Inflammatory macrophage (primary cell): ENCODE measurements at places on chromosomes 13 and 19.
A peak's percentile ranks its signal among the peaks of the same experiment; 100 is the strongest.

DNA sequence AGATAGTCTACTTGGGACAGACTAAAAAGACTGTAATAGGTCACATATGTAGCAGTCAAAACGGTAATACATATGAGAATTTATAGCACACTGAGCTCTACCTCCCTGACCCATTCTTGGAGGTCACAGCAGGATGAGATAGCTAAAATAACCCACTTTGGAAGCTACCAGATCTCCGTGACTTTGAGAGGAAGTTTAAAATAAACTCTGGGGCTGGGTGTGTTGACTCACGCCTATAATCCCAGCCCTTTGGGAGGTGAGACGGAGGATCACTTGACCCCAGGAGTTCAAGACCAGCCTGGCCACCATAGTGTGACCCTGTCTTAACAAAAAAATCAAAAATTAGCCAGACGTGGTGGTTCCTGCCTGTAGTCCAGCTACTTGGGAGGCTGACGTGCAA, 45.3 kb downstream of the DHRS12 start:
- no peak for DNase-seq

DNA sequence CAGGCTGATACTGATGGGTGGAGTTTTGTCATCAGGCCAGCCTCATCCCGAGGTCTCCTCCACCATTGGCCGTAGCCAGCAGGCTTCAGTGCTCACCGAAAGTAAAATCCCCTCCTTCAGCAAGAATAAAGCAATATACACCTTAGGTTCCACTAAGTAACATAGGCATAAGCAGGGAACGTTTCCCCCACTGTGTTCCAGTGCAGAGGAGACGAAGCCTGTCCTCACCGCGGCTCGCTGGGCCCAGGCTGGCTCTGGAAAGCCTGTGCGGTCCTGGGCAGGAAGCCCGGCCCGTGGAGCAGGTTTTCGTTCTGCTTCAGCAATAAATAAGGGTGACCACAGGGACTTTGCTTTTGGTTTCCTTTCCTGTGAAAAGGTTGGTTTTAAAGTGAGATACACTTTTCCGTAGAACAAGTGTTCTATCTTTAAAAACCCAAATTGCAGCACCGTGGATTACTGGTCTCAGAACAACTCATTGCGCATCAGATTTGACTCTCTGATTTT, 16.3 kb upstream of the TEX29 start:
- no peak for DNase-seq

GRCh38 chr19:16338470-16339360, 14.1 kb downstream of the KLF2 start:
- peak; percentile 58 for DNase-seq

DNA sequence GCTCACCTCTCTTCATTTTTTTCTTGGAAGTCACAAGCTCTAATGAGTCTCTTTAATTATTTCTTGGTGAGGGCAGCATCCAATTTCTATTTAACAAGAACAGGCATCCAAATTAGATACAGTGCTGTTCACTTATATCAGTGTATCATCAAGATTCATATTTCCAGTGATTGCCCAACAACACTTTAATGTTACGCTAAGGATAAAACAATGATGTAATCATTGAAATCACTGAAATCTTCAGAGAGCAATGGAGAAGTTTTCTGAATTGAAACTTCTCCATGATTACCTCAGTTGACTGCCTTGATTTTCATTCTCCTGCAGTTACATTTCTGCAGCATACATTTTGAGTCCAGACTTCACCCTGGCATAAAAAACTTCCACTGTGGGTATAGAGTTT, 17.1 kb upstream of the LRCH1 start:
- peak; percentile 88 for DNase-seq

GRCh38 chr19:2048104-2048958, 2.7 kb downstream of the MKNK2 start:
- DNase-seq: no peak

DNA sequence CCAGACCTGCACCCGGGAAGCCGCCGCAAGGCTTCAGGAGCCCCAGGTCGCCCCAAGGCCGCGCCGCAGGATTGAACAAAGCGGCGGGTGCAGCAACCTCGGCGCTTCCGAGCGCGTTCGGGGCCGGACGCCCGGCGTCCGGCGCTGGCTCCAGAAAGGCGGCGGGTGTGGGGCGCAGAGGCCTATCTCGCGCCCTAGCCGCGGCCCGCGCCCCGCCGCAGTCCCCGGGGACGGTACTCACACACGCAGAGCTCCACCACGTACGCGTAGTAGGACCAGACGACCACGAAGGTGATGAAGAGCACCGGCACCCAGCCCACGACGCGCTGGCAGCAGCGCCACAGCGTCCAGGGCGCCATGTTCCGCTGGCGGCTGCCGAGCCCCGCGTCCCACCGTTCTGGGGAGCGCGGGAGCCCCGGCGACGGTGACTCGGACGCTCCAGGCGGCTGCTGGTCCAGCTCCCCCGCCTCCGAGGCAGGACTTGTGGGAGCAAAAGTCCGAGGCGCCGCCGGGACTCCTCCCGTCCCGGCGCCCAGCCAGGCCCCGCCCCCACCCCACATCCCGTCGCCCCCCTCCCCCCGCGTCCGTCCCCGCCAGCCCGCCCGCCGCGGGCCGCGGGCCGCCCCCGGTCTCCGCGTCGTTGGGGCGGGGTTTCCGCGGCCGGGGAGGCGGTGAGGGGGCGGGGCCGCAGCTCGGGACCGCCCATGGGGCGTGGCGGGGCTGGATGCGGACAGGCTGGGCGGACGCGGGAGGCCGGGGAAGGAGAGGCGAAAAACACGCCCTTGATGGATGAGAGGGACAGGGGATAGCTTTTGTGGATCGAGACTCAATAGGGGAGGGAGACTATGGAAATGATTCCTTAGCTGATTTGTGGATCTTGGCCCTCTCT, at the start of gene ZDHHC20:
ZDHHC20 (minus strand) TSS at position 491 of the 889 bp plus-strand sequence; CDS start at position 359, 132 bp downstream.
- DNase-seq: peak; percentile 92

DNA sequence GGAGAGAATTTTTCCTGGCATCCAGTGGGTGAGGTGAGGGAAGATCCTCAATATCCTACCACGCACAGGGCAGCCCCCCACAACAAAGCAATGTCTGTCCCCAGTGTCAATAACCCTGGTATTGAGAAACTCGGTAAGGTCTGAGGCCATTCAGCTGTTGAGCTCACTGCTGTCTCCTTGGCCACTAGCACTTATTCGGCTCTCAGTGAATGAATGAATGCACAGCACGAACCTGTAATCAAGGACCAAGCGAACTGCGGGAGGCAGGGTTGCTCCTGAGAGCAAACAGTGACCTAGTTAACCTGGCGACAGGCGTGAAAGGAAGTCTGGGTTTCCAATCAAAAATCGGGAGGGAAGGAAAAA, 640 bp downstream of the ZSCAN5A start:
- DNase-seq: no peak

GRCh38 chr19:51002542-51003311, 1.3 kb upstream of the KLK8 start:
- no peak for DNase-seq

DNA sequence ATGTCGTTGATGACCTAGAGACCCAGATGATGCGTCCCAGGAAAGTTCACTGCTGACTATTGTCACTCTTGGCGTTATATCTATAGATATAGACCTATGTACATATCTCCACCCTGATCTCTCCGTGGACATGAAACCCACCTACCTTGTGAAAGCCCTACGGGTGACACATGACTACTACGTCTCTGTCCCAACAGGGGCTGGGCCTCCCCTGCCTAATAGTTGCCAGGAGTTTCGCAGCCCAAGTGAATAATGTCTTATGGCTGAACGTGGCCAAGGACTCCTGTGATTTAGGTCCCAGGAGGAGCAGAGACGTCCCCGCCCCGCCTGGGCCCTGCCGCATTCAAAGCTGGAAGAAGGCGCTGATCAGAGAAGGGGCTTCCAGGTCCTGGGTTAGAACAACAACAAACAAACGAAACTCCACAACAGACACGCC, 4.9 kb upstream of the POU4F1 start:
- no peak for DNase-seq

DNA sequence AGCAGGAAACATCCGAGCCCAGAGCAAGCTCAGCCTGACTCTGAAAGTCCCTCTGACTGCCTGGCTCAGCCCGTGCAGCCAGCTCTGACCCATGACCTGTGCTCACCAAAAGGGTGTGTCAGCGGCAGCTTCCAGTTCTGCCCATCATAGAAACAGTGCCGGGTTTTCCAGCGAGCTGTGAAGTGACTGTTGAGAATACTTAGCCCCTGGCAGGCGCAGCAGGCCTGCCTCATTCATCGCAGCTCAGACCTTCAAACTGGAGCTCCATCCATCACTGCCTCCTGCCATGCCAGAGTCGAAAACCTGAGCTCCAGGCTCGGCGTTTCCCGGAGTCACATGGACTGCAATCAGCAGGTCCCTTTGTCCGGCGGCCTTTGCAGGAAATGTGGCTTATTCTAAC, 16.3 kb upstream of the GSX1 start:
- DNase-seq: no peak

DNA sequence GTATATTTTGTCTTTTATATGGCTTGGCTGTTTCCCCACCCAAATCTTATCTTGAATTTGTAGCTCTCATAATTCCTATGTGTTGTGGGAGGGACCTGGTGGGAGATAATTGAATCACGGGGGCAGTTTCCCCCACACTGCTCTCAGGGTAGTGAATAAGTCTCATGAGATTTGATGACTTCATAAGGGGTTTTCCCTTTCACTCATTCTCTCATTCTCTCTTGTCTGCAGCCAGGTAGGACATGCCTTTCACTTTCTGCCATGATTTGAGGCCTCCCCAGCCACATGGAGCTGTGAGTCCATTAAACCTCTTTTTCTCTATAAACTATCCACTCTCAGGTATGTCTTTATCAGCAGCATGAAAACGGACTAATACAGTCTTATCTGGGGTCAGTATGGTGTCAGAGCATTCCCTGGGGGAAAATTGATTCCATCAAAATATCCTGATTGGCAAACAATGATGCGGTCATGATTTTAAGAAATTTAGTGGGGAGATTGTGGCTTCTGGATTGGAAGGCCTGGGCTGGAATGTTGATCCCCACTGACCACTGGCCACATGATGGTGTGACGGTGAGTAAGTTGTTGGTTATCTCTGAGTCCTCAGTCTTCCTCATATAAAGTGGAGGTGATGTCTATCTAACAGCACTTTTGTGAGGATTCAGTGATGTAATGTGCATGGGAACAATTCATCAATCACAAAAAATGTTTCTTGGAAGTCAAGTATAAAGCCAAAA, 27.5 kb upstream of the ANKRD10 start:
- no peak for DNase-seq

DNA sequence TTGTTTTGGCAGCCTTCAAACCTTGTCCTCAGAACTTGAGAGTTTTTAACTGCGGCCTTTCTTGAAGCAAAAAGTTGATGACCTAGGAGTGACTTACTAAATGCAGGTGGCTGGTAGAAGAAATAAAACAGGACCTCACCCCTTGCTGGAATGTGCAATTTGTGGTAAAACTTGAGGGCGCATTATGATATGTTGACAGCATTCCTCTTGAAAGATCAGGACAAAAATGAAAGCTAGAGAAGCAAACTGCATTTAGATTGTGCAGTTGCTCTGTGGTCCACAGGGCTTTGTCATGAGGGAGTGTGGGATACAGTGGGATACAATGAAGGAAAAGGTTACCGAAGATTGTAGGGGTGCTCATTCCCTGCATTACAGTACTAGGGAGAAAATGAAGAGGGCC, 504.2 kb downstream of the GPC6 start:
- DNase-seq: no peak

- DNase-seq: no peak
Observed at GRCh38 chr13:66344805-66345517, 885.2 kb downstream of the PCDH9 start.

DNA sequence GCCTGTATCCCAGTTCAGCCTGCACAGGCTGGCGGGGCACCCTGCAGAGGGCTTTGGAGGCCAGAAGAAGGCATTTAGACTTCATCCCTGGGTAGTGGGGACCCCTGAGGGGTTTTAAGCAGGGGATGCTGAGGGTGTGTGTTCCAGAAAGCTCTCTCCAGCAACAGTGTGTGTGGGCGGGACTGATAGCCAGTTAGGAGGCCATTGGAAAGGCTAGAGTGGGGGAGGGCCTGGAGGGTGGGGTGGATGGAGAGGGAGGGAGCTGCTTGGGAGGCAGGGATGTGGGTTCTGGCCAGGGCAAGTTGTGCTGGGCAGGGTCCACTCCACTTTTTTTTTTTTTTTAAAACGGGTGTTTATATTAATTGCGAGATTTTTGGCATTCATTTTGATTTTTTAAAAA, 28.3 kb downstream of the LYL1 start:
- DNase-seq: no peak

DNA sequence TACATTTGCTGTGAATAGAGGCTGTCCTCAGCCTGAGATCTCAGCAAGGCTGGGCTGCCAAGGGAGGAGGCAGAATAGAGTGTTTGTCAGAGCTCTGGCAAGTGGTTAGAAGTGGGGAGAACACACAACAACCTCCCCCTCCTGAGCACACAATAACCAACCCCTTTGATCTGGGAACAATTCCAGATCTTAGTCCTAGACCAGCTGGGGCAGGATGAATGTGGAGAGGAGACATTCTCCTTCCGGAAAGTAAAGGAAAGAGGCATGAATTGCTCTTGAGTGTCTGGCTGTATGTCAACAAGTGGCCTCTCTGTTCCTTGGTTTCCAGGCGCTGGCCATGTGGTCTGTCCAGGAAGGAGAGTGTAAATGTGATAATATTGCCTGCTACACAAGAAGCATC, 114.9 kb upstream of the TMTC4 start:
- no peak for DNase-seq

- DNase-seq: no peak
Observed at GRCh38 chr19:18601875-18602274, 4.7 kb downstream of the CRLF1 start.

DNA sequence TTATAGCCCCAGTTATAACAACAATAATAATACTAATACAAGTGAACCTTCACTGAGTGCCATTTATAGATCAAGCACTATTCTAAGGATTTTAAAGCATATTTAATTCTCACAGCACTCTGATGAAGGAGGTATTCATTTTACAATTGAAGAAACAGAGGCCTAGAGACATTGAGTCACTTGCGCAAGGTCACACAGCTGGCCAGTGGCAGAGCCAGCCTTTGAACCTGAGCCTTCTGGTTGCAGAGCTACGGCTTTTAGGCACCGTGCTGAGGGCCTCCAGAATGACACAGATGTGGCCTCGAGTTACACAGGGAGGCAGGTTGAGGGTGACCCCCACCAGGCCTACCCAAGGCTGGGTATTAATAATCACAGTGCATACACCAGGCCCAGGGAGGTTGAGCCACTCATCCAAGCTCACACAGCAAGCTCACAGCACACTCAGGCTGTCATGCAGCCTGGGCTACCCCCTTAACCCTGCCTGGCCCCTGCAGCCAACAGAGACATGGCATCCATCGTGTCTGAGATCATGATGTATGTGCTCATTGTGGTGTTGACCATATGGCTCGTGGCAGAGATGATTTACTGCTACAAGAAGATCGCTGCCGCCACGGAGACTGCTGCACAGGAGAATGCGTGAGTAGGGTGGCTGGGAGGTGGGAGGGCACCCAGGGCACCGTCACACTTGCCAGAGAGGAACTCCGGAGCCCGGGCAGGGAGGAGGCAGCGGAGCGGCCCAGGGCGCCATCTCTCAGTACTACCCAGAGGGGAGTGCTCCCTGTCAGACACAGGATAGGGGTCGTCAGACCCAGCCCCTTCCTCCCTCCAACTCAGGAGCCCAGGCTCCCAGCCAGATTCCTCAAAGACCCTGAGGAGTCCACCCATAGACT, 2.7 kb upstream of the HPN start:
- peak; percentile 41 for DNase-seq
